Stimulated activated CD8-positive, alpha-beta memory T cell treated with anti-CD3 and anti-CD28 coated beads, Interleukin-15, amount 100 ng/mL, for 48 hours (primary cell): ENCODE measurements at places on chromosomes 12 and 14.

- no peak for DNase-seq
Observed at GRCh38 chr12:128570191-128571065, 253.3 kb downstream of the SLC15A4 start.

DNA sequence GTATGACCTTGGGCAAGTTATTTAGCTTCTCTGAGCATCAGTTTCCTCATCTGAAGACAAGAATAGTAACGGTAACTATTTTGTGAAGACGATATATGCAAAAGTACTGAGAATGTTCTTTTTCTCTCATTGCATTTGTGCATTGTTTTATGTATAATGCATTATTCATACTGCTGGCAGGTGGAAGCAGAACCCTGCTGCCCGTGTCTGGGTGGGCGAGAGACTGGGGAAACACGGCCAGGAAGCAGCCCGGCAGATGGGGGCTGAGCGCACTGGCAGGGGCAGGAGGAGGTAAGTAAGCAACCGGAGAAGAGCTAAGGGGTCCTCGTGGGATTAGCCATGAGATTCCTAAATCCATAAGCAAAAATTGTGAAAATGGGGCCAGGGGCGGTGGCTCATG, 115.8 kb upstream of the MED13L start:
- no peak for DNase-seq

- DNase-seq = no peak
Observed at GRCh38 chr12:94318181-94318580, 141.5 kb downstream of the CEP83 start.

DNA sequence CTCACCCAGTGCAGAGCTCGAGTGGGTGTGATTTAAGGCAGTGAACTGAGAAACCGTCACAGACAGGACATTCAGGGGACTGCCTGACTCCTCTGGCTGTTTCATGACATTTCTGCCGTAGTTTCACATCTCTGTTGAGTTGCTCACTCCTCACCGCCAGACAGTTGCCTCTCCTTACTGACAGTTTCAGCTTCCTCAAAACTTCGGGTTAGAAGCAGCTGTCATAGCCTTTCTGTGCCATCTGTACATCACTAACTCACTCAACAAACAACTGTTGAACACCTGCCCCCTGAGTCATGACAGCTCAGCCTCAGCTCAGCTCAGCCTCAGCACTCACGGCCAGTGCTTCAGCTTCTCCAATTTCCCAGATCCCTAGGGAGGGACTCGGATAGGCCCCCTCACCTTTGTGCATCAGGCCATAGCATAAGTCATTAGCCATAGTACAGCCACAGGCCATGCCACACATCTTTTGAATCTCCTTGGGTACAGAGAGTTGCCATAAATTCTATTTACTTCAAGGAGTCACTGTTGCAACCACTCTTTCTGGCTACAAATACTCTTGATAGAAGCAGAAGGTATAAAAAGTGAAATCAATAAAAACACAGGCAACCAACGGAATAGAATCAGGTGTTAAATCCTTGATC, 6.2 kb upstream of the SLC15A4 start:
- DNase-seq = no peak

DNA sequence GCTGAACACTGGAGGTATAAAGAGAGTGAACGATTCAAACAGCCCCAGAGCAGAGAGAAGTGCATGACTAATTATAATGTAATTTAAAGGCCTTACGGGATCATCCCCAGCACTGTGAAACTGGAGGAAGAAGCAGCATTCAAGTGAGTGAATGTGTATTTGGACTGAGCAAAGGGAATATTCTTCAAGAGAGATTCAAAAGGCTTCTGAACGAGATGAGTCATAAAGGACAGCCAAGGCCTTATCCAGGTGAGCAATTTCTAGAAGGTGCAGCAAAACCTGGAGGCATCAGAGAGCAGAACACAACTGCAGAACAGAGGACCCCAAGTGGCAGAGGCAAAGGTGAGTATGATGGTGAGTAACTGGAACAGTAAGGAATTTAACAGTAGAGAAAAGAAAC, 127.2 kb downstream of the BCAT1 start:
- DNase-seq = no peak

DNA sequence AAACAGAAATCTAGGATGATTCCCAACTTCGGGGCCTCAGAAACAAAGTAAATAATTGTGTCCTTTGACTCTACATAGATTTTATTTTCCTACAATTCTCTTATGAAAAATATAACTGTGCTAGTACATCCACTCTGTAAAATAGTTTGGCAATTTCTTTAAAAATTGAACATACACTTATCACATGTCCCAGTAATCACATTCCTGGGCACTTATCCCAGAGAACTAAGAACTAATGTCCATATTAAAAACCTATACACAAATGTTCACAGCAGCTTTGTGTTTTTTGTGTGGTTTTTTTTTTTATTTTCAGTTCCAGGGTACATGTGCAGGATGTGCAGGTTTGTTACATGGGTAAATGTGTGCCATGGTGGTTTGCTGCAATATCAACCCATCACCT, 99.0 kb downstream of the KCNH5 start:
- no peak for DNase-seq

DNA sequence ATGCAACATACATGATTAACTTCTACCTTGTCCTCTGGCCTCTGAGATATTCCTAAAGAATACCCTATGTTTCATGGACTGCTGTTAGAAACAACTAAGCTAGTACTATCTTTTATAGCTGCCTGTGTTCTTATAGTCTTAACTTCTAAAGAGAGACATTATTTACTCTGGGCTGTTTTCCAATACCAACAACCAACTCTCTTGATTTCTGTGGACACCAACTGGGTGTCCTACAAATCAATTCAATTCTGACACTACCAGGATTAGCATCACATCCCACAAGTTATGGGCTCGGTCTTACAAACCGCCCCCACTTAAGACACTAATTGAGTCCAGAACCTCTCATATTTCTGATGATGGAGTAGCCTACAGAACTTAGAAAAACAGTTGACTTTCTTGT, 8.3 kb downstream of the XPOT start:
- DNase-seq = no peak

DNA sequence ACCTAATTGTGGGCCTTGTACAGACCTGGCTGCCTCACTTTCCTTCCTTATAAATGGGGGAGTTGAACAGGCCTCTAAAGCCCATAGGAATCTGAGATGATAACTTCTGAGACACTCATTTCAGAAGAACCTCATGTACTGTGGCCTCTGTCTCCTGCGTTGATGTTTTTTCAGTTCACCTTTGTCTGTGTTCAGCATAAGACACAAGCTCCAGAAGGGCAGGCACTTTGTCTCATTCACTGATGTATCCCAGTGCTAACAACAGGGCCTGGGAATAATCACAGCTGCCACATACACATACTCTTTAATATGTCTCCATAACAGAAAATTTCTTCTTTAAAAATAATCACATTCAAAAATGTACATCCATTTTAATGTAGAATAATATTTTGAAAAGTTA, 3.3 kb downstream of the FGD6 start:
- DNase-seq = no peak

DNA sequence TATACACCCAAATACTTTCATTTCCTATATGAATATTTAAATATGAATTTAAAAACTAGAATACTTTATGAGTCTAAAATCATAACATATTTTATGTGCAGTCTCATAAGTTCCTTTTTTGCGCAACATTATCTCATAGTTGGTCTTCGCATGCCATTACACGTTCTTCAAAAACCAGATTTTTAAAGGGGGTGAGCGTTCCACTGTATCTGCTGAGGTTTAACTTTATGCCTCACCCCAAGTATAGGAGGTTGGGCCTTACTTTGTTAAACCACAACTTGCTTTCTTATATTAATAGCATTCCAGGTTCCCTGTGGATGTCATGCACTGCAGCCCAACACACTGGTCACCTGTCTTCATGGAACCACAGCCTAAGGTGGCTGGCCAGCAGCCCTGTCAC, 118.6 kb downstream of the APAF1 start:
- DNase-seq = no peak

DNA sequence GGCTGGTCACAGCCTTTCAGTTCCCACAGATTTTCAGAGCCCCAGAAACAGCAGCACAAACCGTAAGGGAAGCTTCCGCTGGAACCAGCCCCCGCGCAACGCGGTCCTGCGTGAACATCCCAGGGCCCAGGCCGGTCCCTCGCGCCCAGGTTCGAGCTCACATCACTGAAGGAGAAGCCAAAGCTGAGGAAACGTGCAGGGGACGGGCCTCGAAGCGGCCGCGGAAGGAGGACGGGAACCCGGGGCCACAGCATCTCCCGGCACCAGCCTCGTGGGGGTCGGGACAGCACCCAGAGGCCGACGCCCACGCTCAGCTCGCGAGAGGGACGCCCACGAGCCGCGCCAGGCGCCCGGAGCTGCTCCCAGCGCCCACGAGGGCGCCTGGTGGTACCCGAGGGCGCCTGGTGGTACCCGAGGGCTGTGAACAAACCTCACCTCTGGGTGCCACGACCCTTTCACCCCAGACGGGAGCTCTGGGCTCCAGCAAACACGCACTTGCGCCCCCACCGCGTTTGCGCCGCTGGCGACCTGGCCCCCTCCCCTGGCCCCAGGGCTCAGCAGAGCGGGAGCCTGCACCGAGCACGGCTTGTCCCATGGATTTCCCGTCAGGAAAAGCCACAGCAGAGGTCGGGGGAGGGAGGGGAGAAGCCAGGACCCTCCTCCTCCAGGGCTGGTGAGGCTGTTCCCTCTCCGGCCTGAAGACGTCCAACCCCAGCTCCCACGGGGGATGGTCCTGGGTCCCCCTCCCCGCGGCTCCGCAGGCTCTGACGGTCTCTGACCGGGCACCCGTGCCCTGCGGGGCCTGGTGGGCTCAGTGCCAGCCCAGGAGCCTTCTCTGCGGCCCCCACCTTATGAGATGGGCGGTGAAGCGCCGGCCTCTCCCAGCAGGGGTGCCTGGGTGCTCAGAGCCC, 6.9 kb downstream of the LRCOL1 start:
- no peak for DNase-seq

- no peak for DNase-seq
Observed at GRCh38 chr12:123497065-123497464, 36.5 kb downstream of the RILPL1 start.

- no peak for DNase-seq
Observed at GRCh38 chr12:131491916-131492490, 218.9 kb upstream of the SFSWAP start.

- DNase-seq = no peak
Observed at GRCh38 chr14:77141214-77142004, at the start of gene ZDHHC22. Gene ZDHHC22 (minus strand): TSS chr14:77141791. CDS start chr14:77139738, 2,053 bp downstream.

- no peak for DNase-seq
Observed at GRCh38 chr14:61460718-61461611, 139.6 kb downstream of the PRKCH start.

GRCh38 chr12:236445-236844, 22.5 kb upstream of the SLC6A12 start:
- DNase-seq = no peak

GRCh38 chr12:42421844-42422779, 96.1 kb downstream of the PPHLN1 start:
- no peak for DNase-seq

- no peak for DNase-seq
Observed at GRCh38 chr14:74549588-74549987, 56.0 kb downstream of the ISCA2 start.

DNA sequence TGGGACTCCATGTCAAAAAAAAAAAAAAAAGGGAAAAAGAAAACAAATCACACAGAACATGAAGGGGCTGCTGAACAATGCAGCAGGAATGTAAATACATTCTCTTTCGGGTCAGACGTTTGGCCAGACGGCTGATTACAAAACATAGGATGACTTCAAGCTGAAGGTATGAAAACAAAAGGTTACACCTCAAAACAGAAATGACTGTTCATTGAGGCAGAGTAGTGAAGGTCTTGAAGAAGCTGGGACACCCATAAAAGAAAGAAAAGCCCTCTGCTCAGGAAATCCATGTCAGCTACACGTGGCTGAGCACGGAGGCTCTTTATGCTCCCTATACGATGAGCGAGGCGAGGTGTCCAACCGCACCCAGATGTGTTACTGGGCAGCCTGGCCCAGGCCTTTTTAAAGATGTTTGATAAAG, 37.7 kb downstream of the FGD4 start:
- no peak for DNase-seq

DNA sequence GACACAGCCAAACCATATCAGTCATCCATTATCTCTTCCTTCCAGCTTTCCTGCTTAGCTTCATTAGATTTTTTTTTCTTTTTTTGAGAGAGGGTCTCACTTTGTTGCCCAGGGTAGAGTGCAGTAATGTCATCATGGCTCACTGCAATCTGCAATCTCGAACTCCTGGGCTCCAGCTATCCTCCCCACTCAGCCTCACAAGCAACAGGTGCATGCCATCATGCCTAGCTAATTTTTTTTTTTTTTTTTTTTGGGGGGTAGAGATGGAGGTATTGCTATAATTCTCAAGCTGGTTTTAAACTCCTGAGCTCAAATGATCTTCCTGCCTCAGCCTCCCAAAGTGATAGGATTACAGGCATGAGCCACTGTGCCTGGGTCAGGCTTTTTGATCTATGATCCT, 38.3 kb upstream of the PPM1A start:
- DNase-seq = no peak

- no peak for DNase-seq
Observed at GRCh38 chr14:103442288-103442687, 57.1 kb downstream of the MARK3 start.

GRCh38 chr14:37650356-37651037, 55.1 kb downstream of the TTC6 start:
- no peak for DNase-seq

GRCh38 chr12:123050331-123050831, 69.9 kb downstream of the ARL6IP4 start:
- no peak for DNase-seq

DNA sequence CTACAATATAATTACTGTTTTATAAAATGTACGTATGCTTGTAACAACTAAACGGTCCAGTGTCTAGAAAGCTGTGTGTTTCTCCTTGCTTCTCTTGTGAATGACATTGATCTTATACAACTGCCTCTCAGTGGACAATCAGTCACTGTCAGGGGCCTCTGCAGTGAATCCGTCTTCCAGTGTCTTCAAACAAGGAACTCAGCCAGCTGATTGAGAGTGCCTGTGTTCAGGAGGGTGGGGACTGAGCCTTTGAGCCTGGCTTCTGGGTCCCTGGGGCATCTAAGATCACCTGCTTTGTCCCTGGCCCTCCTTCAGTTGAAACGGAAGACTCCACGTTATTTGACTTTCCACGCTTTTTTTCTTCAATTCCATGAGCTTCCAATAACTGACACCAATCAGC, 133.1 kb upstream of the SFSWAP start:
- no peak for DNase-seq

DNA sequence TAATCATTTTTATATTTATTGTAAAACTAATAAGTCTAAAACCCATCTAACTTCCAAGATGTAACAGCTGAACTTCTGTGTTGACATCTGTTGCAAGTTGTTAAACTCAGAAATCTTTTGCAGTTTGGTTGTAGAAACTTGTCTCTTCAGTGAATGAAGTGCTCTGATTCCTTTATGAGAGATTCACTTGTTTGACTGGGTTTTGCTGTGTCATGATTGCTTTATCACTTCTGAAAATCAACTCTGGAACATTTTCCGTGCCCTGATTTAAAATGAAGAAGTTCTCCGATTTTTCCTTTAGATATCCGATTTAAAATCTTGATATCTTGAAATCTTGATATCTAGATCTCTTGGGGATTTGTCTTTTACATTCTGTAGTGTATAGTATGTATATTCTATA, 65.1 kb downstream of the DIP2B start:
- DNase-seq = no peak

- no peak for DNase-seq
Observed at GRCh38 chr12:56931474-56931978, 2.7 kb downstream of the SDR9C7 start.
